ENCODE measurements at places on chromosomes 12 and 14.

GRCh38 chr12:51759695-51760094 is 88.8 kb downstream of the FIGNL2 start:
- no peak for DNase-seq

- no peak for DNase-seq
These were observed 140.4 kb downstream of the CHST11 start for GRCh38 chr12:104596898-104597843.

DNA sequence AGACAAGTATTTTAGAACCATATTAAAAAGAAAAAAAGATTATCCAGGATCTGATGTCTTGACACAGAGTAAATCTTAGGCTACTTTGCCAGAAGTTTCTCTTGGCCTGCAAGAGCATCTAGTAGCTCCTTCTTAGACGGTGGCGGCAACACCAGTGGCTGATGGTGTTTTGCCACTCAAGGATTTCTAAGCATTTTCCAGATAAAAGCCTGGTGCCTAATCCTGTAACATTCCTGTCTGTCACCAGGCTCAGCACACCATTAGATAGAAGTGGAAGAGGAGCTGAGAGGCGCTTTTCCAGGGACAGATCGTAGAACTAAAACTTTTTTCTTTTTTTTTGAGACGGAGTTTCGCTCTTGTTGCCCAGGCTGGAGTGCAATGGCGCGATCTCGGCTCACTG is 14.0 kb downstream of the WNT5B start:
- no peak for DNase-seq

DNA sequence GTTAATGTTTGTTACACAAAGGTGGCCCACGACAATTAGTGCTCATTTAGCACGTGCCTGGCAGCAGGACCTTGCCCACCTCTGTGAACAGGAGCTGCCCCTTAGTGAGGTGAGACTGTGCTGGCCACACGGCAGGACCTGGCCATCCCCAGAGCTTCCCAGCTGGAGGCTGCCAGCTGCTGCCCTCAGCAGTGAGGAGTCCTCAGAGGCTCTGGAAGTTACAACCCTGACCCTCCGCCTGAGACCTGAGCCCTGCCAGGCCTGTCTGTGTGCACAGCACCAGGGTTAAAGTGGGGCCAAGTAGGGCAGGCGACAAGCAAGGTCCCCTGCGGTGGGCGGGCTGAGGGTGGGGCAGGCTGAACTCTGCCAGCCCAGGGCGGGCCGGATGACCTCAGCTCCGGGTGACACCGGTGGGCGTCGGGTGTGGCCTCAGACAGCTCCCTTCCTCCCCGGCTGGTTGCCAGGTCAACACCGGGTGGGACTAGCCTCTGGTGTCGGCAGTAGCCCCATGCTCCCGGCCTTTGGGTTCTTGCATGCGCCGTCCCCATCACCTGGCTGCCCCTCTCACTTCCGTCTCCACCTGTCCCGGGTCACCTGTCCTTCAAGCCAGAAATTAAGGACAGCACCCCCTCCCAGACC is 9.2 kb upstream of the LBHD2 start:
- no peak for DNase-seq

GRCh38 chr12:96471368-96472050 is 17.9 kb upstream of the CFAP54 start:
- DNase-seq: no peak

DNA sequence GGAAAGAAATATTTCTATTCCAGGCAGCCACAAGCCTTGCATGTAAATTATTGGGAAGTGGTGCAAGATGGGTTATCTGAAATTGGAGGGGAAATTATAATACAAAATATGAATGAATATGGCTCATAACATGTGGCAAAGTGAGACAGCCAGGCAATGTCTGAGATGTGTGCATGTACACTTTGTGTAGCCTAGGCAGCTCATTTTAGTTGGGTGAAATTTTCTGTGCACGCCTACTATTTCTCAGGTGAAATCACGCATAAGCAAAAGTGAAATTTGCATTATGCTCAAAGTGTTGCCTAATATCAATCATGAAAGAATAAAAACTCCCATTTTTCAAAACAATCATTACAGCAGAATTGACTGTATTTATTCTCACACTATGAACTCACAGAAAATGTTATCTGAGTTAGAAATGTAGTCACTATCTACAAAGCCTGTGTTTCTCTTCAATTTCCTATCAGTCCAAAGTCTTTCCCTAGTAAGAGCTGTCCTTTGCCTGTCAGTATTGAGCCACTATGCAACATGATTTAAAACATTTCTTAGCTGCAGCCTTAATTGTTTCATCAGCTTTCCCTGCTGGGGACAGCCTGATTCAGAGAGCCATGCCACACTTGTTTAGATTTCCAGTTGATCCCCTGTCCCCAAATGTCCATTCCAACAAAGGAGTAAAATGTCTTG is 80.7 kb downstream of the EPS8 start:
- DNase-seq: no peak

GRCh38 chr14:59037086-59037485 is 151.4 kb upstream of the DAAM1 start:
- DNase-seq: no peak

Data from kidney glomerular epithelial cell (primary cell).